Mesenchymal stem cell (in vitro differentiated cells and primary cell): ENCODE measurements at places on chromosomes 6 and 20.
A peak's percentile ranks its signal among the peaks of the same experiment; 100 is the strongest.

DNA sequence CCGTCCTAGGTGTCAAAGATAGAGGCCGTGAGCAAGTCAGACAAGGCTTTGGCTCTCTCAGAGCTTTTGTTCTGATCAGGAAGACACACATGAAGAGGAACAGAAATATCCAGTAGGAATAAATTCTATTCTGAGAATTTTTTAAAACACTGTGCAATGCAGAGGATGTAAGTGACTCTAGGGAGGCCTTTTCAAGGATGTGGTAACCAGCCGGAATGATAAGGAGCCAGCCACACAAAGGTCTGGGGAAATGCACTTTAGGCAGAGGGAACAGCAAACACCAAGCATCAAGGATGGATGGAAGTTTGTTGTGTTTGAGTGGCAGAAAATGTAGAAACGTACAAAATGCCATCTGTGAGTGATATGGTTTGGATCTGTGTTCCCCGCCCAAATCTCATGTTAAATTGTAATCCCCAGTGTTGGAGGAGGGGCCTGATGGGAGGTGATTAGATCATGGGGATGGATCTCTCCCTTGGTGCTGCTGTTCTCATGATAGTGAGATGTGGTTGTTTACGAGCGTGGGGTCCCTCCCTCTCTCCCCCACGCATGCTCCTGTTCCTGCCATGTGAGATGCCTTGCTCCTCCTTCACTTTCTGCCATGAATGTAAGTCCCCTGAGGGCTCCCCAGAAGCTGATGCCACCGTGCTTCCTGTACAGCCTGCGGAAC lies 93.6 kb upstream of the CDYL start:
- DNase-seq: peak; percentile 20

- peak; percentile 86 for DNase-seq
Measured at GRCh38 chr6:27791182-27791943, 120.8 kb downstream of the OR2B2 start.

- peak; percentile 91 for DNase-seq
Measured at GRCh38 chr6:108896111-108896661, 48.0 kb downstream of the ARMC2 start.

DNA sequence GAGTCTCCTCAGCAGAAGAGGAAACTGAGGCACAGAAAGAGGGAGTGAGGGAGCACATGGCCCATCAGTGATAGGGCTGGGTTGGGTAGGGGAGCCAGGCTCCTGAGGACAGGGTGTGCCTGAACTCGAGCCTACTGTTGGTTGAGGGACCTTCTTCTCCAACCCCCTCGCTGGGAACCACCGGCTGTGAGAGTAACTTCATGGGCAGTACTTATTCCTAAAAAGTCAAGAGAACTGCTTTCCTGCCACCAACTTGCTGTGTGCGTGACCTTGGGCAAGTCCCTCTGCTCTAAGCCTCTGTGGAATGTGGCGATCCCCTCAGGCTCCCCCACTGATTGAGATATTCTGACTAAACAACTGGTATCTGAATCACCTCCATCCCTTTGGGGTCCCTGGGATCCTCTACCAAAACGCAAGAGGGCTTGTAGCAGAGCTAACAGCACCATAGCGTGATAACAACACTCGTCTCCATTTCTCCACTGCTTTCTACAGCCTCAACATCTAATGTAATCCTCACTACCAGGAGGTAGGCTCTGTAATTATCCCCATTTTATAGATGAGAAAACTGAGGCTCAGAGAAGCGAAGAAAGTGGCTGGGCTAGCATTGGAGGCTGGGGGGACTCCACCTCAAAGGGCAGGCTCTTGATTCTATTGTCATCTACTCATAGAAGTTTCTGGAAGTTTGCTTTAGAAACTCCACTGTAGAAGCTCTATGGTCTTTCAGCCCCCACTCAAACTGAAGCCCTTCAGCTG lies 76.0 kb downstream of the JPH2 start:
- no peak for DNase-seq

DNA sequence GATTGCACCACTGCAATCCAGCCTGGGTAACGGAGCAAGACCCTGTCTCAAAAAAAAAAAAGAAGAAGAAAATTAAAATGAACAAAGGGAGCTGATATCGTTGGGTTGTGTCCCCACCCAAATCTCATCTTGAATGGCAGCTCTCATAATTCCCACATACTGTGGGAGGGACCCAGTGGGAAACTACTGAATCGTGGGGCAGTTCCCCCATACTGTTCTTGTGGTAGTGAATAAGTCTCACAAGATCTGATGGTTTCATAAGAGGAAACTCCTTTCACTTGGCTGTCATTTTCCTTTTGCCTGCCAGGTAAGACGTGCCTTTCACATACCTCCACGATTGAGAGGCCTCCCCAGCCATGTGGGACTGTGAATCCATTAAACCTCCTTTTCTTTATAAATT lies 149.4 kb downstream of the PREX1 start:
- no peak for DNase-seq

- DNase-seq: no peak
Measured at GRCh38 chr20:62825333-62825985, 8.6 kb downstream of the COL9A3 start.

DNA sequence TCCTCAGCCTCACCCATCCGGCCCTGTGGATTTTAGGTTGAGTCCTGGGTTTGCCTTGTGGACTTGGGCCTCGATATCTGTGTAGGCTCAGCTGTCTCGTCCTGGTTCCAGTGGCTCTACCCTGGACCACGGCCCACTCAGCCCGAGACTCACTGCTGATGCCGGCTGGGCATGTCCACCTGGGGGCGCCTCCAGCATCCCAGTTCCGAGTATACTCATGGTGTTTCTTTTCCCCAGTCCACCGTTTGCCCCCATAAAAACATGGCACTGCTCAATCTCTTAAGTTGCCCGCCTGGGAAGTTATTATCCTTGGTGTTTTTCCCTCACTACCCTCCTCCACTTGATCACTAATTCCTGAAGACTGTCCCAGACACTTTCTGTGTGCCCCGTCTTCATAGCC lies 99.1 kb downstream of the ARID1B start:
- no peak for DNase-seq

DNA sequence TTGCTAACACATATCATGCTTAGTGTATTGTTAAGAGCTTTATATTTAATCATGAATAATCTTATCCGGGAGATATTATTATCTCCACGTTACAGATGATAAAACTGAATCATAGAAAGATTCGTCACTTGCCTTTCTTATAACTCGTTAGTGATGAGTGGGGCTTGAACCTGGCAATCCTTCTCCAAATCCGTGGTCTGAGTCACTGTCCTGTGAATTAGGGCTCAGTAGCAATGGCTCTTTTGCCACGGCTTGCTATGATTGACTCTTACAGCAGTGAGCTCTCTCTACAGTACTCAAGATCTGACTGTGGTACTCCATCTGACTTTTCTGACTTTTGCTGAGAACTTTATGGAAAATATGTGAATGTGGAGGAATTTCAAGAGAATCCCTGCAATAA lies 246.9 kb downstream of the PACRG start:
- DNase-seq: no peak

GRCh38 chr6:139338795-139339194 lies 35.7 kb downstream of the CITED2 start:
- peak; percentile 40 for DNase-seq

DNA sequence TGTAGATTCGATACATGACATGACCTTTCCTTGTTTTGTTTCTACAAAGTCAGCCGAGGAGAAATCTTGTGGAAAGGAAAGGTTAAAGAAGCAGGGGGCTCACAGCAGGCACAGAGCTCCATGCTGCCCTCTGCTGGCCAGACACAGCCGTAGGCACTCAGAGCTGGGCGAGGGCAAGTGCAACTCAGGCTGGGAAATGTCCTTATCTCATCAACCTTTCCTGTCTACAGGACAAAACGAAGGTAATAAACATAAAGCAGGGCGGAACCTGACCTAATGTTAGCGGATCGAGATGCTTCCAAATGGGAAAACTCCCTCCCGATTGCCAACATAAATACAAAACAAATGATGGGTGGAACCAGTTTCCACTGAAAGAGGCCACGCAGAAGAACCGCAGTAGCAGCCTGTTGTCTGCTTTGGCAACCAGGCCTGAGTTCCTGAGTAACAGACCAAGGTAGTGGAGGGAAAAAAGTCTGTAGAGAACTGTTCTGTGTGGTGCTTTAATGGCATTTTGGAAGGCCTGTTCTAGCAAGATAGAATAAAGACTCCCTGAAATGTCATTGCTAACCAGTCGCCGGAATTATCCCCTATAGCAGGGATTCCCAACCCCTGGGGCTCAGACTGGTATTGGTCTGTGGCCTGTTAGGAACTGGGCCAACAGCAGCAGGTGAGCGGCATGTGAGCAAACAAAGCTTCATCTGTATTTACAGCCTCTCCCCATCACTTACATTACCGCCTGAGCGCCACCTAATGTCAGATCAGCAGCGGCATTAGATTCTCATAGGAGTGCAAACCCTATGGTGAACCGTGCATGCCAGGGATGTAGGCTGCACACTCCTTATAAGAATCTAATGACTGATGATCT lies 85.2 kb downstream of the MBOAT1 start:
- peak; percentile 48 for DNase-seq

- no peak for DNase-seq
Measured at GRCh38 chr6:112413780-112414179, 66.7 kb downstream of the RFPL4B start.

- no peak for DNase-seq
Measured at GRCh38 chr6:169989594-169989993, 238.2 kb downstream of the ERMARD start.

DNA sequence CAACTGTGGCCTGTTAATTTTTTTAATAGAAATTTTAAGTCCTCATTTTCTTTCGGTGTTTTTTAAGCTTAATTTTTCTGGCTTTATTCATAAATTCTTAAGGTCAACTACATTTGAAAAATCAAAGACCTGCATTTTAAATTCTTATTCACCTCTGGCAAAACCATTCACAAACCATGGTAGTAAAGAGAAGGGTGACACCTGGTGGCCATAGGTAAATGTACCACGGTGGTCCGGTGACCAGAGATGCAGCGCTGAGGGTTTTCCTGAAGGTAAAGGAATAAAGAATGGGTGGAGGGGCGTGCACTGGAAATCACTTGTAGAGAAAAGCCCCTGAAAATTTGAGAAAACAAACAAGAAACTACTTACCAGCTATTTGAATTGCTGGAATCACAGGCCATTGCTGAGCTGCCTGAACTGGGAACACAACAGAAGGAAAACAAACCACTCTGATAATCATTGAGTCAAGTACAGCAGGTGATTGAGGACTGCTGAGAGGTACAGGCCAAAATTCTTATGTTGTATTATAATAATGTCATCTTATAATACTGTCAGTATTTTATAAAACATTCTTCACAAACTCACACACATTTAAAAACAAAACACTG lies 10.1 kb downstream of the HFE start:
- peak; percentile 69 for DNase-seq
